Dermis lymphatic vessel endothelial cell (primary cell): ENCODE measurements at places on chromosomes 7 and 10. TPM values are rescaled to one million over a fixed set of nuclear protein-coding genes. Genes with fewer than 3 reads are reported as not detected.

EN2 gene
- total RNA-seq: under 0.01 TPM in 1 of 2 replicates, not detected in the other

EZH2 gene
- total RNA-seq: 6.2 and 8.0 TPM in 2 replicates

ACTL6B gene
- total RNA-seq: not detected in 2 replicates

TBXAS1 gene
- 0.69 and 0.87 TPM in 2 replicates for total RNA-seq

POLR2J2 gene
- 1.6 and 2.6 TPM in 2 replicates for total RNA-seq

ABI1 gene
- total RNA-seq: 37.6 and 43.7 TPM in 2 replicates

AOC1 gene
- not detected in 2 replicates for total RNA-seq

TBX20 gene
- not detected in 2 replicates for total RNA-seq

CLCN1 gene
- not detected in 2 replicates for total RNA-seq

ARHGAP22 gene
- 1.3 TPM in 2 replicates for total RNA-seq

ARHGEF35 gene
- under 0.01 and 0.43 TPM in 2 replicates for total RNA-seq

PLEKHS1 gene
- not detected in 2 replicates for total RNA-seq

CDK1 gene
- total RNA-seq: 11.0 and 11.7 TPM in 2 replicates

ECHDC3 gene
- total RNA-seq: 15.7 and 21.7 TPM in 2 replicates

INMT gene
- total RNA-seq: not detected in 2 replicates

MMRN2 gene
- total RNA-seq: 39.1 and 93.6 TPM in 2 replicates

TMEM178B gene
- total RNA-seq: under 0.01 and 0.11 TPM in 2 replicates

DGKI gene
- total RNA-seq: 0.86 and 2.5 TPM in 2 replicates

TM9SF3 gene
- 83.7 and 90.0 TPM in 2 replicates for total RNA-seq

FZD1 gene
- total RNA-seq: 2.1 and 3.3 TPM in 2 replicates

CCDC136 gene
- 0.33 and 1.6 TPM in 2 replicates for total RNA-seq

ZNF786 gene
- 5.3 and 7.6 TPM in 2 replicates for total RNA-seq

POLR1F gene
- total RNA-seq: 19.6 and 24.9 TPM in 2 replicates

MYO3A gene
- under 0.01 TPM in 1 of 2 replicates, not detected in the other for total RNA-seq

RBM20 gene
- 1.1 and 1.6 TPM in 2 replicates for total RNA-seq

SLC35G1 gene
- 4.9 and 5.8 TPM in 2 replicates for total RNA-seq

HEPACAM2 gene
- total RNA-seq: not detected in 2 replicates

CUZD1 gene
- 0.11 and 0.17 TPM in 2 replicates for total RNA-seq

CAMK2G gene
- 19.9 and 23.8 TPM in 2 replicates for total RNA-seq

HTR7 gene
- 0.09 and 0.22 TPM in 2 replicates for total RNA-seq

AS3MT gene
- total RNA-seq: 0.43 and 0.54 TPM in 2 replicates
